ENCODE measurements at places on chromosomes 16 and 17.

- no peak for DNase-seq
Observed at GRCh38 chr17:42779936-42780850, at the start of gene WNK4. Gene WNK4, plus strand, starts transcription at chr17:42780610. Its CDS starts 89 bp downstream, at chr17:42780699.

DNA sequence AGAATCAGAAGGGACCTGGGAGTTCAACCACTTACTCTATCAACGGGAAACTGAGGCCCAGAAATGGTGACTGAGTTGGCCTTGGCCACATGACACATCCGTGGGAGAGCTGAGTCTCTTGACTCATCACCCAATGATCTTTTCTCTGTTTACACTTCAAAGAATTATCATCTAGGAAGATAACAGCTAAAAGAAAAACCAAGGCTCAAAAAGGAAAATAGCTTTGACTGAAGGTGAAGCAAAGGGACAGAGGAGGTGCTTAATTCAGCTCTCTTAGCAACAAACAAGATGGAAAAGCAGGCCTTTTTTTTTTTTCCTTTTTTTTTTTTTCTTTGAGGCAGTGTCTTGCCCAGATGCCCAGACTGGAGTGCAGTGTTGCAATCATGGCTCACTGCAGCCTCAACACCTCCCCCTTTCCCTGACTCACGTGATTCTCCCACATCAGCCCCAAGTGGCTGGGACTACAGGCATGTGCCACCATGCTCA lies 16.7 kb downstream of the ERCC4 start:
- DNase-seq = no peak

DNA sequence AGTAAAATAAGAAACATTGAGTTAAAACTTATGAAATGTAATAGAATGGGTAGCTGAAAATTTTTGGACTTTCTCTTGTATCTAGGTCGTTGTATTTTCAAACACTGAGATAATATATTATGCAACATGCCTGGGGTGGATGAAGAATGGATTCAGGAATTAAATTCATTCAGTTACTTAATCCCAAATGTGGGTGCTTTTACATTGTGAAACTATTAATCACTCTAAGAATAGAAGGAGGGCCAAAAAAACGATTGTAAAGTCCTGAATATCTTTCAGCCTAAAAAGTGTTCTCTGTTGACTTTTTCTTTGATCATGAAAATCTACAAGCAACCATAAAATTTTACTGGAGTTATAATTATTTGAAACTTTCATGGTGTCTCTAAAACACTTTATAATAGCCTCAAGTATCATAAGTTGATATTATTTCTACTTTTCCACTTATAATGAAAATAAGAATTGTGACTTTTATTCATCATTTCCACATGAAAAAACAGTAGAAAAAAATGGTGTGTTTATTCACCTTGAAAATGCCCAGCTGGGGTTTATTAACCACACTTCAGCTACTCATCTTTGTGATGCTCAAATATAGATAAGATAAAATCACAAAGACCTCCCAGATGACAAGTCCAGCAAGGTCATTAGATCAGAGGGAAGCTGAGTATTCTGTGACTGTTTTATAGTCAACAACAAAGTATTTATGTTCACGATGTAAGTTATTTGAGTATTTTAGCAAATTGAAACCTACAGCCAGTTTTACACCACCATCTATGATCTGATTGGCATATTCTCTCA lies 619.9 kb upstream of the SOX9 start:
- no peak for DNase-seq

DNA sequence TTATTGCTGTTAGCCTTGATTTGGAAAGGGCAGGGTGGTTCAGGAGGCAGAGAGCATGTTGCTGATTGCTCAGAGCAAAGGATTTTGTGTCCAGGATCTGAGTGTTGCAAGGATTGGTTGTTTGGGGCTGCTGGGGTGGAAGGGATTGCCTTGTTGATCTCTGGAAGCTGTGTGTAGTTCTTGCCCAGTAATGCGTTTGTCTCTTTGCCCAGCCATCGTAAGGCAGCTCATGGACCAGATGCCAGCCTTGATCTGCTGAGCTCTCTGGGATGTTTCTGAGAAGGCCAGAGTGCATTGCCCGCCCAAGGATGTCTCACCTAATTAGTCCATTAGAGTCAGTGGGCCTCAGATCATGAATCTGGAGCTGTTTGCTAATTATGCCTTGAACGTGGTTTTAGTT lies 33.6 kb downstream of the NKD1 start:
- DNase-seq = no peak

GRCh38 chr16:85724936-85725335 lies 26.0 kb downstream of the C16orf74 start:
- DNase-seq = no peak

DNA sequence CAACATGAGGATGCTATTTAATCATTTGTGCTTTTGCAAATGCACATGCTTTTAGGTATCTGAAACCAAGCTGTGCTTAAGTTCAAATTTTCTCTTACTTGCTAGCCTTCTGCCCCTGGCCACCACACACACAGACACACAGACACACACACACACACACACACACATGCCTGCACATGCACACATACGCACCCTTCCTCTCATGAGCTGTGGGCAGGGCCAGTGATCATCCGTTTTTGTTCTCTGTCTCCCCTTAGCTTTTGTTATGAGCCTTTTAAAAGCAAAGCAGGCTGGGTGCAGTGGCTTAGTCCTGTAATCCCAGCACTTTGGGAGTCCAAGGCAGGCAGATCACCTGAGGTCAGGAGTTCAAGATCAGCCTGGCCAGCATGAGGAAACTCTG lies 34.2 kb downstream of the CD300LF start:
- DNase-seq = no peak

- no peak for DNase-seq
Observed at GRCh38 chr17:10130677-10131076, 67.7 kb downstream of the GAS7 start.

DNA sequence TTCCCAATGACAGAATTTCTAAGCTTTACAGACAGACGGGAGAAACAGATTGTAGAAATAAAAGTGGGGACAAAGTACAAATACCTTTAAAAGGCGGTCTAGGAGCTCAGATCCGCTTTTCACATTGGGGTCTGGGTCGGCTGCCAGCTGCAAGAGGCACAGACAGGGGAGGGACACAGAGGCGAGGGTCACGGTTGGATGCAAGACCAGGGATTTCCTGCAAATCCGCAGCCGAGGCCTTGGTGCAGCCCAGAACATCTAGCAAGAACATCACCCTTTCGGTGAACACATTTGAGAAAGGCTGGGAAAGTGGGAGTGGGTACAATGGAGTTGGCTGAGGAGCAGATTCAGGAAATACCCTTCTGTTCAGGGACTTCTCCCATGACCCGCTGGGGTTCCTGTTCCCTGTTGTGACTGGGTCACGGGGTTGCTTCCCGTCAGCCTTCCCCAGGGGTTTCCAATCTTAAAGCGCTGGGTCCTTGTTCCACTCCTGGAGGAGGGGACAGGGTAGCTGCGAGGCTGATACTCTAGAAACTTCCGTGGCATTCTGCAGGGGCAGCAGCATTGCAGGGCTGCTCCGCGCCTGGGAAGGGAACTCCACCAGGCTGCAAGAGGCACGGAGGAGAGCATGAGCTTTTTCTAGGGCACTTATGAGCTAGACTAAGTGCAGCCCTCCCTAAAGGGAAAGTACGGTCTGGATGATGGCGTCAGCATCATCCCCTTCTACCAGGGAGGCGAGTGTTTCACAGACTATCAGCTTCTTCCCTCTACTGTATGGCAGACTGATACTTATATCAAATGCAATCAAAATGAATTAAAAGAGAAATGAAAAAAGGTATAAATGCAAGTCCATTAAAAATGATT lies 16.0 kb downstream of the VAC14 start:
- no peak for DNase-seq

DNA sequence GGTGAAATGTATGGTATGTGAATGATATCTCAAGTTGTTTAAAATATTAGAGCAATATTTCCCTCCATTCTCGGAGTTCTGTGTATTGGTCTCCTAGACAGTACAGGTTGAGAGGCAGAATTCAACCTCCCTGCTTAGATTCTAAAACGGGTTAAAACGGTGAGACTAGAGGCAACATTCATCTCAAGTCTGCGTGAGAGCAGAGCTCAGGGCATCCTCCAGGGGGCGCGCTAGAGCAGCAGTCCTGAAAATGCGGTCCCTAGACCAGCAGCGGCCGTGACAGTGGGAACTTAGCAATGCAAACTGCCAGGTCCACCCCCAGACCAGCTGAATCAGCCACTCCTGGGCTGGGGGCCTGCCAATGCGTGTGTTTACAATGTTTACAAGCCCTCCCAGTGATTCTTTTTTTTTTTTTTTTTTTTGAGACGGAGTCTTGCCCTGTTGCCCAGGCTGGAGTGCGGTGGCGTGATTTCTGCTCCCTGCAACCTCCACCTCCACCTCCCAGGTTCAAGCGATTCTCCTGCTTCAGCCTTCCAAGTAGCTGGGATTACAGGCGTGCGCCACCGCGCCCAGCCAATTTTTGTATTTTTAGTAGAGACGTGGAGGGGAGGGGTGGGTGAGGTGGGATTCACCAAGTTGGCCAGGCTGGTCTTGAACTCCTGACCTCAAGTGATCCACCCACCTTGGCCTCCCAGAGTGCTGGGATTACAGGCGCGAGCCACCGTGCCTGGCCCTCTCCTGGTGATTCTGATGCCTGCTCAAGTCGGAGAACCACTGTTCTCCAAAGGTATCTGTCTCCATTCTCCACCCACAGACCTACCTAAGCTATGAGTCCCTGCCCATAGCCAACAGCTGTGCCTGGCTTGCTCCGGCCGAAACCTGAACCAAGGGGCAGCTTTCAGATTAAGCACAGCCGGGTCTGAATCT lies 24.2 kb downstream of the KLHL36 start:
- peak; percentile 85 for DNase-seq

DNA sequence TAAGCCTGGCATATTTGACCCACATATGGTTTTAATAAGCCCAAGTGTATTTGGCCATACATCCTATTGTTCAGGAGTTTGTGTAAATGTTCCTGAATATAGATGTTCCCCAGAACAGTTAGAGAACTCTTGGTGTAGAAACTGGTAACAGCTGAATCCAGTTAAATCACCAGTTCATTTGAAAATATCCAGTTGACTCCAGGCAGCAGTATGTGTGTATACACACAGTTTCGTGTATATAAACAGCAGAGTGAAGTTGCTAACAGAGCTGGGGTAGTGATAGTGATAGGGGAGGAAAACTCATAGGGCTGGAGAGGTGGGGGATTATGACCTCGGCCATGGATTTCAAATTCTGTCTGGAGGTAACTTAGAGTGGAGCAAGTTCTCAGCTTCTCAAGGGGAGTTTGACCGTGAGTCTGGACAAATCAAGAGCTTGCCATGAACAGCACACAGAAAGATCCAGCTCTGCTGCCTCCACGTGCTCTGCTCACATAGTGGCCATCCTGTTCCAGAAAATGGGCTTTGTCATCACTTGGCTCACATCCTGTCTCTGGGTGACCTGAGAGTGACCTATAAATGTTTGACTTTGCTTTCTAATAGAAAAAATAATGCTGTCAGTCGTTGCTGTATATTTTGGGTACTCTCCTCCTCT lies 30.6 kb upstream of the MMD start:
- DNase-seq = no peak

DNA sequence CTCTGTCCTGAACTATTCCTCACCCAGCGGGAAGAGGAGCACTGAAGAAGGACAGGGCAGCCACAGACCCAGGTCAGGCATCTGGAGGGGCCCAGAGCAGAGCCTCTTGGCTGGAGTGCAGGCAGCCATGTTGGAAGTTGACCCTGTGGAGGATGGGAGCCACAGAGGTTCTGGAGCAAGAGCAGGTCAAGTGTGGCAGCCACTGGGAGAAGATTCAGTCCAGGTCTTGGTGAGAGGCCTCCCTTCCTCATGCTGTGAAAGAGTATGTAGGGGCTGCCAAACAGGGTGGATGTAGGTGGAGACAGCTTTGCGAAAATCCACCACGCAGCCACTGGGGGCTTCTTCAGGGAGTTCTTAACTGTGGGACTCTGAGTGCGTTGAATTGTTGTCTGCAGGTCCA lies 590 bp upstream of the CD79B start:
- no peak for DNase-seq

DNA sequence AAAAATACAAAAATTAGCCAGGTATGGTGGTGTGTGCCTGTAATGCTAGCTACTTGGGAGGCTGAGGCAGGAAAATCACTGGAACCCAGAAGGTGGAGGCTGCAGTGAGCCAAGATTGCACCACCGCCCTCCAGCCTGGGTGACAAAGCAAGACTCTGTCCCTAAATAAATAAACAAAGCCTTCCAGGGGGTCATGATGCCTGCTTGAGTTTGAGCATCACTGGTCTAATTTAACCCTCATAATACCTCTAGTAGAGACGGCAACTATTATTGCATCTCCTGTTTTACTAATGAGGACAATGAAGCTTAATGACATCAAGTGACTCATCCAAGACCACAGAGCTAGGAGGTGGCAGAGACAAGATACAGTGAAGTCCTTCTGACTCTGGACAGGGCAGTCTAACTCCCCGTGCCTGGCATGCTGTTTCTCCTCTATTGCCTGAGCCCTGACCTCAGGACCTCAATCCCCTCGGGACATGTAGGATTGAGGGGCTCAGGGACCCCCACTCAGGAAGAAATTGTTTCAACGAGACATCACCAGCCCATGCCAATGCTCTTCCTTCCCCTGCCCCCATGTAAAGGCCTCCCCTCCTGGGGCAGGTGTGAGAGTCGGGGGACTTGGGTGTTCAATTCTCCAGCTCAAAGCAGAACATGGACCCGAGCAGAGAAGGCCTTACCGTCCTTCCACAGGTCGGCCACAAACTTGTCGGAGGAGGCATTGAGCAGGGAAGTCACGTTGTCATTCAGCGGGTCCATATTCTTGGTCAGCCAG lies 102.9 kb downstream of the NDE1 start:
- no peak for DNase-seq

DNA sequence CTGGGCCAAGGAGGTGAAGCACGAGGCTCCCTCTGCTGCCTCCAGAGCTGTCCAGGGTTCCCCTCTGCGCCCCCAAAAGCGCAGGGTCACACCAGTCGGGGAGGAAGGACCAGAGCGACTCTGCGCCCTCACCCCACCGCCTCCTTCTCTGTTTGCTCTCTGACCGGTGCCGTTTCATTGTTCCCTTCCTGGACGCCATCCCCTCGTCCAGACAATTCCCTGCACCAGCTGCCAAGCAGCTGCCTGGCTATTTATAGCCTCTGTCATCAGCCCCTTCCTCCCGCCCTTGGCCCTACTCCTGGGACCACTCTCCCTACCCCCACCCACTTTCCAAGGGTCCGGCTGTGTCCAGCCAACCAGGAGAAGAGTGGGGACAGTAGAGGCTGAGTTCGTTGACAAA lies 68.8 kb upstream of the CREBBP start:
- no peak for DNase-seq

GRCh38 chr16:23514381-23515152 lies 4.3 kb upstream of the GGA2 start:
- peak; percentile 31 for DNase-seq

Data from naive thymus-derived CD4-positive, alpha-beta T cell (primary cell).